ENCODE measurements at places on chromosomes 3 and 15.

GRCh38 chr15:32053719-32054118 is 23.4 kb downstream of the CHRNA7 start:
- no peak for DNase-seq

GRCh38 chr3:133956353-133956752 is 60.7 kb upstream of the RAB6B start:
- DNase-seq, result no peak

DNA sequence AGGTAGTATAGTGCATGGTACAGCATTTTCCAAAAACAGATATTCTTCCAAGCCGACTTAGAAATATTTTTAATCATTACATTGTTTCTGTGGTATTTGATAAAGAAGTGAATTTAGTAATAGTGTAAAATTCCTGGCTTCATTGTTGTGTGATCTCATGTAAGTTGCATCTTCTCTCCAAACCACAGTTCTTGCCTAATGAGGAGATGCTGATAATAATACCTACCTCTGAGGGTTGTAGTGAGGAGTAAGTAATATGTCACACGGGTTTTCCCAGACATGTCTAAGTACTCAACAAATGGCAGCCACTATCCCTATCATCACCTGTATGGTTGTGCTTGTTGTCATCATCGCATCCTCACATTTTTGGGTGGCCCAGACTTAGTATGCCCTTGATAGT is 167.3 kb downstream of the SLCO3A1 start:
- DNase-seq, result no peak

DNA sequence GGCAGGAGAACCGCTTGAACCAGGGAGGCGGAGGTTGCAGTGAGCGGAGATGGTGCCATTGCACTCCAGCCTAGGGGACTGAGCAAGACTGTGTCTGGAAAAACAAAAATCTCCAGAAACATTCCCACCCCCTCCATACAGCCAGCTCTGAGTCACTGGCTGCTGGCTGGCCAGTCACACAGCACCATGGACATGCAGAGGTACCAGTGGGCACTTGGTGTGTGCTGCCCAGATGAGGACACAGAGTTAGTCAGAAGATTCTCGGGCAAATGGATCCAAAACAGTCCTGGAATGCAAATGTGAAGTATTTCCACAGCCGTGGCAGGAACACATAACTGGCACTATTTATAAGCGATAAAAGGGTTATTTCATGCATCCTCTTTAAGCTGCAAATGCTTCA is 44.6 kb downstream of the BDH1 start:
- DNase-seq, result no peak

DNA sequence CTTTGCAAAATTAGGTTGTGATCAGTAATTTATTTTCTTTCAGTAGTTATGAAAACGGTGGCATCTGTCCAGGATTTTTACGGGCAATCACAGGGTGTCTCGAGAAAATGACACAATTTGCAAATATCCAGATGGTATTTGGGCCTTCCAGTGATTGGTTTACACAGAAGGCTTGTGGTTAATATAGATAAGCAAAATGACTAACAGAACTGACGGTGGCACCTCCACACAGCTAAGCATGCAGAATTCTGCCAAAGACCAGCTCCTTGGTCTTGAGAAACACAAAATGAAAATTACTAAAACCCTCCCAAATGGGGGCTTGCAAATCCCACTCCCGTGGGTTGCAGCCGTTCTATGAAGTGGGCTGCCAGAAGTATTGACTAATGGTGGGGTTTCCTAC is 5.5 kb downstream of the ARHGEF3 start:
- DNase-seq, result no peak

DNA sequence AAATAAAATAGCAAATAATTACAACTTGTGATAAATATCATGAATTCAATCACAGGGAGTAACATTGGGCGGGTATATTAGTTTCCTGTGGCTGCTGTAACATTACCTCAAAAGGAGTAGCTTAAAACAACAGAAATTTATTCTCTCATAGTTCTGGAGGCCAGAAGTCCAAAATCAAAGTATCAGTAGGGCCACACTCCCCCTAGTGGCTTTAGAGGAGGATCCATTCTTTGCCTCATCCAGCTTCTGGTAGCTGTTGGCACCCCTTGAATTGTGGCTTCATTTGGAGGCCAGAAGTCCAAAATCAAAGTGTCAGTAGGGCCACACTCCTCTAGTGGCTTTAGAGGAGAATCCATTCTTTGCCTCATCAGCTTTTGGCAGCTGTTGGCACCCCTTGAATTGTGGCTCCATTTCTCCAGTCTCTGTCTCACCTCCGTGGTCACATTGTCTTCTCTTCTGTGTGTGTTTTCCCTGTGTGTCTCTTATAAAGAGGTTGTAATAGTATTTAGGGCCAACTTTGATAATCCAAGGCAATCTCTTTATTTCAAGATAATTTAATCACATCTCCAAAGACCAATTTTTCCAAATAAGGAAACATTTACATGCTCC is 3.1 kb upstream of the CFAP20DC start:
- peak; percentile 39 for DNase-seq

DNA sequence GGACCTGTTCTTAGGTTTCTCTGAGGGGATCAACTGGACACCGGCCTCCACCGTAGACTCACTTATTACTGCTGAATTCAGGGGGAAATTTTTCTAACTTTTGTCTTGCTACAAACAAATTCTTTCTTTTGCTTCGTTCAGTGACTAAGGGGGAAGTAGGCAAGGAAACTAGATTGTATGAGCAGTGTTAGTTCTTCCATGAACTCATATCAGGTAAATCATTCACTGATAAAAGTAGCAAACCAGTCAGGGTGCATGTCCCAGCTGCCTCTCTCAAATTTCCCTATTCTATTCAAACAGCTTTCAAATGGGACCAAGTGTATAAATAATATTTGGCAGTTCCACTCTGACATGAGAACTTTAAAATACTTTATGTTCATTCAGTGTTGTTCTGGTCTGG is 7.3 kb upstream of the CCDC13 start:
- no peak for DNase-seq

GRCh38 chr15:96047255-96047931 is 283.1 kb upstream of the NR2F2 start:
- DNase-seq, result no peak

DNA sequence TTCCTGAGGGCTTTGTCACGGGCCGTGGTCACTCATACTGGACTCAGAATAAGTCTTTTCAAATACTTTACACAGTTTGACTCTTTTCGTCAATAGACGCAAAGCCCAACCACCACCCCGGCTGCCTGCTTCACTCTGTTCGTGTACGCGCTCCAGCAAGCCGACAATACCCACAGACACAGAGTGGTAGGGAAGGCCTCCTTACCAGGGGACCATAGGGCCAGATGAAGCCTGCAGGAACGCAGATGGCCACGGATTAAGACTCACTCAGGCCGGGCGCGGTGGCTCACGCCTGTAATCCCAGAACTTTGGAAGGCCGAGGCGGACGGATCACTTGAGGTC is 29.7 kb downstream of the EFCAB12 start:
- no peak for DNase-seq

DNA sequence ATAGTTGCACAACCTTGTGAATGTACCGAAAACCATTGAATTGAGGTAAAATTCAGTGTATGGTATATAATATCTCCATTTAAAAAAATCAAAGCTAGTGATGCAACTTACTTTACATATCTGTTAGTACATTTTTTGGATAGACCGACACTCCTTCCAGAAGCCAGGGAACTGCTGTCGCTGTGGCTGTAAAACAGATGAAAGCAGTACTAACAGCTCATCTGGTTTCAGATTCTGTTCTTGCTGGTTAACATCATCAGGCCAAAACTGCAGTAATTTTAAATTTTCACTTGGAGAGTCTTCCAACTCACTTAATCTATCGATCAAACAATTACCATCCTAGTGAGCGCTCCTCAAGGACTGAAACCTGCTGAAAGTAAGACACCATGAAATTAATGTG is 145.1 kb downstream of the LRRC28 start:
- no peak for DNase-seq

DNA sequence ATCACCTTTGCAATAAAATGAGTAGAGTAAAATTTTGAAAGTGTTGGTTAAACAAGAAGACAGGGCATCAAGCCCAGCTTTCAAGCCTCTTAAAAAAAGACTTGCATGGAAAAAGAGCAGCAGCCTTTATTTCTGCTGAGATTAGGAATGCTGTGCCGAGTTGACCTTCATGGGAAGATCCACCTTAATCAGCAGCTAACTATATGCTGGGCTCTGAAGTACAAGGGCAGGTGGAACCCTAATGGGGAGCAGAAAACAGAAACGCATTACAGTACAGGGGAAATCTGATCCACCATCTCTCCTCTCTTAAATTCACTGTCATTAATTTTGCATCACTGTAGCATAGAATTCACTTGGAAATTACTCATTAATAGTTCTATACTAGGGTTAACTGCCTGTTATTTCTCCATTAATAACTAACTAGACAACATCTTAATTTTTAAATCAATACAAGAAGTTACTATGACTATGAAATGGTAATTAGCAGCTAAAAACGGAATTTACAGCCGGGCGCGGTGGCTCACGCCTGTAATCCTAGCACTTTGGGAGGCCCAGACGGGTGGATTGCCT is 133.6 kb downstream of the GHSR start:
- no peak for DNase-seq

GRCh38 chr3:41223691-41224090 is 24.4 kb downstream of the CTNNB1 start:
- DNase-seq, result no peak

DNA sequence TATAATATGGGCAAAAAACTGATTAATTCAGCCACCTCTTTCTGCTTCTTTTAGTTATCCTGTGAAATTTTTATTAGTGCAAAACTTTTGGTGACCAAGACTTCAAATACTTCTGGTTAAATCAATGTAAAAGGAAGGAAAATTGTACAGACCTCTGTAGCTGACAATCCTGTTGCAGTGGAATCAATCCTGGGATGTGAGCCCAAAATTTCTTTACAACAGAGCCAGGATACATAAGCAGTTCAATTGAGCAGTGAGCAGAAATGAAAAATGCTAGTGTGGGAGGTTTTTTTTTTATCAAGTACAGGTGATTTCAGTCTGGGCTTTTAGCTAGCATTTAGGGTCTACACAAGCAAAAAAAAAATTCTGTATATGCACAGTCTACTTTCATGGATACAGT is 398.0 kb downstream of the OTOL1 start:
- DNase-seq, result no peak

- no peak for DNase-seq
Measured at GRCh38 chr3:54538346-54538745, 389.5 kb downstream of the LRTM1 start.

GRCh38 chr15:40307421-40308211 is at the start of gene PLCB2:
TSS of gene PLCB2 (minus strand) at chr15:40307935. CDS start at chr15:40307672, 263 bp downstream.
- DNase-seq, result peak; percentile 71

DNA sequence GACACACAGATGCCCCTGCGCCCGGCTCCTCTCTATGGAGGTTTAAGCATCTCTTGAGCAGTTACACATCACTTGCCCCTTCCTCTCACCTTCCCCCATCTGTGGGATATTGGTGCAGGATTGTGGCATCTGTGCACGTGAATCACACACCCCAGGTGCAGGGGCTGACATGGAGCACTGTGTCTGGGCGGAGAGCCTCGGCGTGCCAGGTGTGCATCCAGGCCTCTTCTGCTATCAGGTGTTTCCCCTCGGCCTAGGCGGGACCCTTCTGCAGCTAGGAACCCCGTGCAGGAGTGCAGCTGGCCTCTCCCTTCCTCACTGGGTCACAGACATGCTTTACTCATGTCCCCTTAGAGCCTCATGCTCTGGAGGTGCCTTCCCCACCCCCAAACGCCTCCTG is 33.4 kb upstream of the MUC13 start:
- no peak for DNase-seq

DNA sequence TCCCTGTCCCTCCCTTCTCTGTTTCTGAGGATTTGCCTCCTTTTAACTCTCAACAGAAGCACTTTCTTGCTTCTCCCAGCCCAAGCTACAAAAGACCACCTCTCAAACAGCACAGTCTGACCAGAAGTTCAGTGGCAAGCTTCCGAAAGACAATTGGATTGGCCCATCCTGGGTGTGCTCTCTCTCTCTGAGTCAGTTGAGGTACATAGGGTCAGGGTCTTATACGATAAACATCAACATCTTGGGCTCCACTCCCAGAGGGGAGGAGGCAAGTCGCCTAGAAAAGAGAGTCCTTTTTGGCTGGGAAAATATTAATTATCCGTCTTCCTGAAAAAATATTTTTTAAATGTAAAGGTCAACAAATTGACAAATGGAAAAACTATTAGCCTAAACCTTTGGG is 155.8 kb downstream of the TMCO5A start:
- no peak for DNase-seq
